T-helper 9 cell (primary cell): ENCODE measurements at places on chromosomes 3 and 15.

- no peak for DNase-seq
Observed at GRCh38 chr3:122989856-122990575, 37.5 kb downstream of the SEMA5B start.

GRCh38 chr3:77467702-77468625, 428.1 kb downstream of the ROBO2 start:
- DNase-seq = no peak

- no peak for DNase-seq
Observed at GRCh38 chr3:25531971-25532370, 103.9 kb downstream of the RARB start.

GRCh38 chr15:40388941-40389823, 6.7 kb downstream of the KNSTRN start:
- DNase-seq = no peak
